ENCODE measurements at places on chromosomes 3 and 15.

GRCh38 chr3:120424506-120424905, 26.3 kb downstream of the FSTL1 start:
- no peak for DNase-seq

GRCh38 chr3:124663690-124664089, 66.6 kb upstream of the UMPS start:
- DNase-seq = no peak

GRCh38 chr15:64742385-64742784, 33.0 kb downstream of the RBPMS2 start:
- DNase-seq = no peak

GRCh38 chr15:71096676-71097075, 18.6 kb upstream of the THSD4 start:
- DNase-seq = no peak

DNA sequence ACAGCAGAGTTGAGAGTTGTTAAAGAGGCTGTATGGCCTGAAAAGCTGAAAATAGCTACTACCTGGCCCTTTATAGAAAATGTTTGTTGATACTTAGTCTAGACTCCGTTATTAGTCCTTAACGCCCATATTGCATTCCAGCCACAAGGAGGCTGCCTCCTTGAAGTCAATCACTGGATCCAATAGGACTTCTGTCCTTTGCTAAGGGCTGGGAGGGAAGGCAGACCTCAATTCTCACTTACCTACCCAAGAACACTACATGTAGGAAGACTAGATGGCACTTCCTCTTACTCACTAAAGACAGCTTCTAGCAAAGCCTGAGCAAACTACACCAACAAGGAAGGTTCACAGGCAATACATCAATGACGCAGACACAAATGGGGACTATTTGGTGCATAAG, 139.5 kb upstream of the HACD2 start:
- DNase-seq = no peak

DNA sequence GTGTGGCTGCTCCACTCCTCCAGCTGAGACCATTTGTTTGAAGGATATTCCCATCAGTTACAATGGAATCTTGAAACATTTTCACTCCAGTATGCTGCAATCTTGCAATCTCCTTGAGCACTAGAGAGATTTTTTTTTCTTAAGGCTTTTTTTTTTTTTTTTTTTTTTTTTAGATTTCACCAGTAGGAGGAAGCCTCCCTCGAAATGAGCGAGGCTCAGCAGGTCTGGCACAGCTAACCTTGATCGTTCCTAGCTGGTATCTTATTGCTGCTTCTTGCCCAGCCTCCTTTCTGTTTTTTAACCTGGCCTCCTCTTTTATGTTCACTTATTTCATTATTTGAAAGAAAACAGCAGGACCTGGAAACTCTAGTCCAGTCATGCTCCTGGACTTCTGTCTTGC, 48.1 kb downstream of the RAP2B start:
- no peak for DNase-seq

DNA sequence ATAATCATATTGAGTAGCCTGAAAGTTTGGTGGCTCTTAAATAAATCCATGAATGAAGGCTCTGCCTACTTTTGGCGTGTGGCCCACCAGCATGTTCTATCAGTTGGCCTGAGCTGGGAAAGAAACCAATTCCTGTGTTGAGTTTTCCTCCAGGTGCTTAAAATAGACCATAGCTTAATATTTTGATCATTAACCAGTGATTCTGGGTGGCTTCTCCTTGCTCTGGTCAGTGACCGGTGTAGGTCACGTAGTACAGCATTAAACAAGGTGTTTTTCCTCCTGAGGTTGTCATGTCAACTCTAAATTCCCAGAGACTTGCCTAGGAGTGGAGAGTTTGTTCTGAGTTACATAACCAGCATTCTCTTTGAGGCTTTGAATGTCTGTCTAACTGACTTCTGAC, 1.3 kb downstream of the HHLA2 start:
- no peak for DNase-seq

DNA sequence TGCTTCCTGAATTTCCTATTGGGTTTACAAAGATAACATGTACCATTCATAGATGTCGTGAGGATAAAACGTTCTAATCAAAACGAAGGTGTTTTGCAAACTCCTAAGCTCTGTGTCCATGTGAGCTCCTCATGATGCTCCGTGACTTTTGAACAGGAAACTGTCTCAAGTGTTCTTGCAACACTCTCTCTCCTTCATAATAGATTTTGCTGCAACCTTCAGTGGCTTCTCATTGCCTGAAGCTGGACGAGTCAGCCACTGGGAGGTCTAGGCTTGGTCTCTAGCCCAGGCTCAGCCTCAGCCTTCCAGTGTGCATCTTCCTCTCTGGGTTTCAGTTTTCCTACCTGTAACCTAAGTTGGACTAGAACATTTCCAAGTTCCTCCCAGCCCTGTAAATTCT, 18.7 kb upstream of the BCL2A1 start:
- DNase-seq = no peak

- no peak for DNase-seq
These were observed 1.2 kb downstream of the PHC3 start for GRCh38 chr3:170180079-170180907.

DNA sequence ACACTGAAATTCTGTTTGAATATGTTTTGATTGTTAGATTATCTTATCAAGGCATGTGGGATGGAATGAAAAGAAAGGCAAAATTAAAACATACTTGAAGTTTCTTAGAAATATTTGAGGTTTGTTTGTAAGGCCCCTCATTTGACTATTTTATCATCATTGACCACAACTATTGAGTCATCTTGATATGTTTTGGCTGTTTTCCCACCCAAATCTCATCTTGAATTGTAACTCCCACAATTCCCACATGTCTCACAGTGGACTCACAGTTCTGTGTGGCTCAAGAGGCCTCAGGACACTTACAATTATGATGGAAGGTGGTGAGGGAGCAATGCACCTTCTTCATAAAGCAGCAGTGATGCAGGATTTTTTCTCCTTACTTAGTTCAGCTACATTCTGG, 917.1 kb downstream of the PLOD2 start:
- no peak for DNase-seq

GRCh38 chr3:182913889-182914288, 66.4 kb downstream of the DCUN1D1 start:
- DNase-seq = no peak

- no peak for DNase-seq
These were observed 21.8 kb upstream of the CLDN16 start for GRCh38 chr3:190366133-190366532.

DNA sequence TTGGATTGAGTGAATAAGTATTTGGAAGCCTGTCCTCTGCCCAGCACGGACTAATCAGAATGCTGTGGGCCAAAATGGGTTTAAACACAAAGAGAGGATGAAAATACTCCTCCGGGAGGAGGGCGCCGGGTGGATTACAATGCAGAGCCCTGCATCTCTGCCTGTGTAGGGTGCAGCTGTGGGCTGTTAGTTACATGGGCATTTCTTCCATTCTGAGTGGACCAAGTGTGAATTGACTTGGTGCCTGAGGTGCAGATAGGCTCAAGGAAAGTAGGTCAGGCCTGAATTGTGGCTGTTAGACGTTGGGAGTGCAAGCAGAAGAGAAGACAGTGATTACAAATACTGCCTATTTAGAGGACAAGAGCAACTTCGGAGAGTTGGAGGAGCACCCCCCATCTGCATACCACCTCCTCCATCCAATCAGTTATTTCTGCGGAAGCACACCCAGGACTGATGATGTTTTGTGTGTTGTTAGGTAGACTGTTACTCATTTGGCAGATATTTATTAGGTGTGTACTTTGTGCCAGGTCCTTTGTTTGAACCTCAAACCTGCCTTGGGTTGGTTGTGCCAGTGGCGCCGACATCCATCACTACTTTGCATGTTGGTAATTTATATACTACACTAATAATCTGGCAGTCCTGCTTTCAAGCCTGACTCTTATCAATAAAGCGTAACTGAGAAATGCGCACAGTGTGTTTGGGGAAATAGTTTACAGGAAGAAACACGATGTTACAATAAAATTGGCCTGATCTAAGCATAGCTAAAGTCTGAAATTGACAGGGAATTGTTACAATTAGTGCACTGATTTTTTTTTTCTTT, 33.0 kb downstream of the PTPRG start:
- DNase-seq = no peak

- no peak for DNase-seq
These were observed 63.6 kb downstream of the NIPA2 start for GRCh38 chr15:22902046-22902445.

- no peak for DNase-seq
These were observed 17.5 kb upstream of the EIF2B5 start for GRCh38 chr3:184117636-184118035.

DNA sequence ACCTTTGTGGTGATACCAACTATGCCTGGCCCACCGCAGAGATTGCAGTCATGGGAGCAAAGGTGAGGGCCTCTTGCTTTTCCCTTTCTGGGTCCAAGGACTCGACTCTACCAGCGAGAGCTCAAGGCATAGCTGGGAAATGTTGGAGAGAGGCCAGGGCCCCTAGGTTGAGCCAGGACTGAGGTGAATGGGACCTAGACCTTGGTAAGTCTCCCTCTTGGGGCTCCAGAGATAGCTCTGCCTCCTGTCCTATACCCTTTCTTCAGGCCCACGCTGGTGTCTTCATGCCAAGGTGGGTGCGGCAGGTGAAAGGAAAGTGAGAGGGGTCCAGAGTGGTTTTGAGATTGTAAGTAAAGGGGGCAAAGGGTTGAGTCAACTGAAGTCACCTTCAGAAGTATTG, 77.5 kb downstream of the PCCB start:
- no peak for DNase-seq

- DNase-seq = no peak
These were observed 10.0 kb downstream of the PRKCD start for GRCh38 chr3:53171064-53171418.

DNA sequence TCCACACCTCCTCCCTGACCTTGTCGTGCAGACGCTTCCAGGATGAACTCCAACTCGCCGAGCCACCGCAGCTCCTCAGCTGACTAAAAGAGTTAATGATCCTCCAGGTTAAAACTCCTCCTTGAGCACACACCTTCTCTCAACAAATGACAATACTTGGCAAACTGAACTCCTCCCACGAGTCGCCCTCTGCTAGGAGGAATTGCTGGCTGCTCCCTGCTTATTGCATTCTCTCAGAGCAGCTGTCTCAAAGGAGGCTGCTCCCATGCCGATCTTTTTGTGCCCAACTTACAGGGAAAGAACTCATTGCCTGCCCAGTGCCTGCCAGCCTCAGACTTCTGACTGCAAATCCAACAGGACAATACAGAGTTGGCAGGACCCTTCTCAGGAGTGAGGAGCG, at the start of gene ATP13A4:
ATP13A4 (minus strand) TSS at position 85 of the 400 bp plus-strand sequence. CDS start 96 bp downstream, outside the sequence.
- DNase-seq = no peak

GRCh38 chr15:41429003-41429890, 12.4 kb downstream of the RTF1 start:
- DNase-seq = no peak

DNA sequence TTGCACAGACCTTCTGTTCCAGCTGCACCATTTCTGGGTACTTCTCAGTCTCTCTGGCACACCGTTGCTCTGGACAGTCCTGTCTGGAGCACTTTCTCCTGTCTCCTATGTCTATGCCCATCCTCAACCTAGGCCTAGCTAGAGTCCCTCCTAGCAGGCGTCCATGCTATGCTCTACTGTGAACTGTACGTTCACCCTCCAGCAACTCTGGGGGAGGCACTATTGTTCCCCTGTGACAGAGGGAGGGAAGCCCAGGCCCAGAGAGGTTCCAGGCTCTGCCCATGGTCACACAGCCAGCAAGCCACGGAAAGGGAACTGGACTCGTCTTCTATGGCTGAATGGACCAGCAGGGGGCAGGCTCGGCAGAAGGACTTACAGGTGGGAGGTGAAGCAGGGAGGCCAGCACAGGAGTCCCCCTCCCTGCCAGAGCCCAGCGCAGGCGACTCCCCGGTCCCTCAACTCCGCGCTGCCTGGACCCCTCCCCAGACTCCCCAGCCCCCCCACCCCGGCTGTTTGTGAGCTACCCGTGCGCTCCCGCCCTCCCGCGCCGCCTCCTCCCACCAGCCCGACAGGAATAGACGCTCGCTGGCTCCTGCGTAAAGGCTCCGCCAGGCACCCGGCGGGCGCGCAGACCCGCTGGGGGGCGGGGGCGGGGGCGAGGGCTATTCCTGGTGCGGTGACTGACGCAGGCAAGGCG, 1.7 kb upstream of the LINGO1 start:
- DNase-seq = peak; percentile 44

GRCh38 chr15:99487337-99487730, 78.5 kb upstream of the MEF2A start:
- DNase-seq = no peak

DNA sequence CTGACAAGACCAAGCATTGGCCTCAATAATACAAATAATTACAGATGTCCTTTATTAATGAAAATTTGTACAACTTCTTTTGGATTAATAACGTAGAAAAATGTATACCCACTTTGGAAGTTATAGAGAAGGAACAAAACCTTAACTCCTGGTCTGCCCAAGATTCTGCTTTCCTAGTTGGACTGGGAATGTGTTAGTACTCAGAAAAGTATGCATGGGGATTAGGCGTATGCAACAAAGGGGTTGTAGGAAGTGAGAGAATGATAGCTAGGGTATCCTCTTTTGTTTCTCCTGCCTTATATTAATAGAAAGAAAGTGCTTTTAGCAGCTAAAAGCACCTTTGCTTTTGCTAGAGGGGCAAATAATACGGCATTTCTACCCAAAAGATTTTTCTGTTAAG, 116.2 kb upstream of the LRRFIP2 start:
- no peak for DNase-seq

GRCh38 chr15:33116198-33116597, 78.3 kb downstream of the FMN1 start:
- DNase-seq = no peak

- DNase-seq = no peak
These were observed 169.1 kb upstream of the NSMCE3 start for GRCh38 chr15:29438703-29439055.

GRCh38 chr3:132622148-132622547, 25.1 kb downstream of the ACKR4 start:
- no peak for DNase-seq

GRCh38 chr3:72891053-72891855, 3.4 kb downstream of the GXYLT2 start:
- DNase-seq = no peak

GRCh38 chr3:191499307-191500080, 38.5 kb downstream of the PYDC2 start:
- DNase-seq = no peak

DNA sequence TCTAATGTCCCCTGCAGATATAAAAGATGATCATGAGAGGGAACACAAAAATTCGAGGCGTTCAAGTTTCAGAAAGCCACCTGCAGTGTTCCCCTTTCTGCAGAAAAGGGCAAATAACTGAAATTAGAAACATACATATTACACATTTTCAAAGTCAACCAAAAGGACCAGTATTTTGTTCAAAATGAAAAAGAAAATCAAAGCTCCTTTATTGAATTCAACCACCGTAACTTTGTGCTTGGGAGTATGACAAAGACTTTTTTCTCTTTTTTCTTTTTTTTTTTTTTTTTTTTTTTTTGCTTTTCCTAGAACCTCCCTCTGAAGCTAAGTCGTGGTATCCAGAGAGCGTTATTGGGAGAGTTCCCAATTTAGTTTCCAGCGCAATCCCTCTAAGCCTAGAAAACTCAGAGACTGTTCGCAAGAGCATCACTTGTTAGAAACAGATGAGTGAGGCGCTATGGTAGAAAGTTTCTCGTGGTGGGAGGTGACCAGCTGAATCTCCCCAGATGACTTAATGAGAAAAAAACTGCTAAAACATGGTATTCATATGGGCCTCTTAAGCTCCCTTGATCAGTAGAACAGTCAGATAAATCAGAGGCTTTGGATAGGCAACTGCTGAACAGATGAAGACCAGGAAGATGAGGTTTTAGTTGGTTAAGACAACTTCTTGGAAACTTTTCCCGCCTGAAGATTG, 77.4 kb downstream of the MB21D2 start:
- DNase-seq = no peak

- no peak for DNase-seq
These were observed 272.6 kb downstream of the EPHA3 start for GRCh38 chr3:89380016-89380415.

GRCh38 chr3:48012659-48013058, 3.6 kb downstream of the MAP4 start:
- DNase-seq = no peak
